ENCODE measurements at places on chromosomes 2 and 18.

DNA sequence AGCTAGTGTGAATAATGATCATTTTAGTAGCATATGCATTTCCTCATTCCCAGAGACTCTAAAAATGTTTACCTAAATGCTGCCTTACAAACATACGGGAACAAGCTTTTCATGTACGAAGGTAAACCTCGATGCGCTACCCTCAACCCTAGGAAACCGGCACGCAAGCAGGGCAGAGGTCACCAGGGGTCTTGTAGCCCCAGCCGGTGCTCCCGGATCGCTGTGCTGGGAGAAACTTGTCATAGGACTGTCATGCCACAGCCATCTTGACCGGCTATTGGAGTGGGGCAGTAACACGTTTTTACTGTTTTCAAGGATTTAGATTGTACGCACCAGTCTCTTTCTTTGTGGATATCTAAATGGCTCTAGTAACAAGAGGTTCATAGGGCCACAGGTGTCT is 34.8 kb upstream of the NFATC1 start:
- no peak for DNase-seq

GRCh38 chr18:22124970-22125369 is 44.4 kb upstream of the GATA6 start:
- DNase-seq = no peak

- DNase-seq = no peak
Measured at GRCh38 chr2:134259571-134259970, 5.7 kb downstream of the MGAT5 start.

GRCh38 chr2:127584516-127585033 is 49.1 kb downstream of the MYO7B start:
- no peak for DNase-seq

- no peak for DNase-seq
Measured at GRCh38 chr2:238122287-238123217, 15.9 kb upstream of the KLHL30 start.

- no peak for DNase-seq
Measured at GRCh38 chr2:168176402-168176801, 71.0 kb downstream of the STK39 start.

DNA sequence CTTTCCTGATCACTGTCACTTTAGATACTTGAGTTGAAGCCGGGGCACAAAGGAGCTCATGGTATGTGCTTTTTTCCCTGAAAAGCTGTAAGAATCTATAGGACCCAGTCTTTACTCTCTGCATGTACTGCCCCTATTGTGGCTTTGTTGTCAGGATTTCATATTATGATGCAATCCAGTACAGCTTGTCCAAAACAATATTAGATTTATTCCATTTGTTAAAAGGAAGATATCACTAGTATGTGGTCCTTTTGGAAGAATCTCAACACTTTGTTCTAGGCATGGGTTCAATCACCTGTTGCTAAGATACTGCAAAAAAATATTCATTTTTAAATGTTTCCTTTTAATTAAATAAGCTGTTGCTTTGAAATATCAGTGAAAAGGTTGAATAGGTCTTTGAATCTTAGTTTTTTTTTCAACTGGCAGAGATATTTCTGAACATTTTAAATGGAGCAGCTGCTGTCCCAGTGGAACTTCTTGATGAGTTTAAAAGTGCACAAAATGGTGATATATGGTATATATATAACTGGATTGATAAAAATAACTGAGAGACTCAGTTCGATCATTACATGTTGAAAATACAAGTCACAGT is 256.6 kb upstream of the NT5C1B start:
- DNase-seq = no peak

DNA sequence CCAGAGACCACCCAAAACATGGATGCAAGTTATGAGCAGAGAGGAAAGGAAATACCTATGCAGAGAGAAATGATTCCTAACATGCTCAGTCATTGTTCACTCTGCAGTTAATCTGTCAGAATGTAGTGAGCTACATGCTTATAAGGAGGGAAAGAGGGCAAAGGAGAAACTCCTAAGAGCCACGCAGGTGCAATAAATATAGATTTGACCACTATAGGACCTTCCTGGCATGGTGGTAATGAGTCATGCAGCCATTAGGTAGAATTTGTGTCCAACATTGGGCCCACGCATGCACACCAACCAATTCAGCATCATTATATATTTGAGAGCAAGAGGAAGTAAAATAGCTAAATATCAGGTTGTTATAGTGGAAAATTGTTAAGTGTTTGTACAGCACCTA is 699.9 kb downstream of the DSC3 start:
- no peak for DNase-seq

GRCh38 chr18:11972371-11973174 is 8.7 kb upstream of the IMPA2 start:
- no peak for DNase-seq

GRCh38 chr2:44663471-44664073 is 277.9 kb upstream of the SIX3 start:
- DNase-seq = no peak

GRCh38 chr2:82000606-82001005 is 1696.1 kb upstream of the LRRTM1 start:
- DNase-seq = no peak

GRCh38 chr2:39851251-39851650 is 72.2 kb upstream of the THUMPD2 start:
- no peak for DNase-seq

- no peak for DNase-seq
Measured at GRCh38 chr2:141341444-141341843, 789.4 kb downstream of the LRP1B start.

DNA sequence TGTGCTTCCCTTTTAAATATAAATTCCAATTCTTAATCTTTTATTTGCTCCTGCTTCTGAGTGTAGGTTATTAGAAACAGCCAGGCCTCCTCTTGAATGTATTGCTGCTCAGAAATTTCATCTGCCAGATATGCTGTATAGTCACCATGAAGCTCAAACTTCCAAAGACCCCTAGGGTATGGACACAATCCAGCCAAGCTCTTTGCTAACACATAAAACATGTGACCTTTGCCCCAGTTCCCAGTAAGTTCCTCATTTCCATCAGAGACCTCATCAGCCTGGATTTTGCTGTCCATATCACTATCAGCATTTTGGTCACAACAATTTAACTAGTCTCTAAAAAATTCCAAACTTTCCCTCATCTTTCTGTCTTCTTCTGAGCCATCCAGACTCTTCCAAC is 75.2 kb downstream of the MAP2 start:
- DNase-seq = no peak

- no peak for DNase-seq
Measured at GRCh38 chr2:83015035-83015715, 1443.9 kb downstream of the SUCLG1 start.

- no peak for DNase-seq
Measured at GRCh38 chr2:25078170-25079049, 36.5 kb downstream of the EFR3B start.

GRCh38 chr2:216424274-216424673 is 12.0 kb downstream of the SMARCAL1 start:
- DNase-seq = no peak

- no peak for DNase-seq
Measured at GRCh38 chr18:78965917-78966792, 13.5 kb upstream of the SALL3 start.

DNA sequence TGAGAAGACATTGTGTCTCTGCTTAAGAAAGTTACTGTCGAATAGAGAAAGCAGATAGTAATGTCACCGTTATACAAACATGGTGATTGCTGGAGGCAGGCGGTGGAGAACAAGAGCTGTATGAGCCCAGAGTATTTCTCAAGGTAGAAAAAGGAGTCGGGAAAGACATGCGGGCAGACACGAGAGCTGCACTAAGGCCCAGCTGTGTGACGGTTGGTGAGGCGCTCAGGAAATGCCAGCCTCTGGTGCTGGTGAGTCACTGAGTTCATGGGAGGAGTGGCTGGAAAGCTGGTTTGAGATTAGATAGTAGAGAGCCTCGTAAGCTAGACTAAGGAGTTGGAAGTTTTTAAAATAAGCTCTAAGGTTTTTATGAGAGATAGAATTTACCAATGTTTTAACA is 390.9 kb upstream of the TRIB2 start:
- DNase-seq = no peak

DNA sequence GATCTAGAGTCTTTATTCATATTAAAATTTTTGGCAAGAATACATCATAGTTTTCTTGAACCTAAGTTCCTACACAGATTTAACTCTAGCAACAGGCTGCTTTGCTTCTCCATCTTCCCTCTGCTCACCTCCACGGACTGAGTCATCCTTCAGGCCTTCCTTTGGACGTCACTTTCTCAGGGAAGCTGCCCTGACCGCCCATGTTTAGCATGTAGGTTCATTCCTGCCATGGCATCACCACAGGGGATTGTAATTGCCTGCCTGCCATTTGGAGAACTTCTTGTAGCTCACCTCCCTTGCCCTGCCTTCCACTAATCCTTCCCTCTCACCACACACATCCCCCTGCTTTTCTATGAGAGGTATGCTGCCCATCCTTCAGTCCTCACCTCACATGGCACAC is 43.9 kb upstream of the B3GNT2 start:
- no peak for DNase-seq

GRCh38 chr2:236731767-236732580 is 162.3 kb downstream of the ACKR3 start:
- DNase-seq = no peak

DNA sequence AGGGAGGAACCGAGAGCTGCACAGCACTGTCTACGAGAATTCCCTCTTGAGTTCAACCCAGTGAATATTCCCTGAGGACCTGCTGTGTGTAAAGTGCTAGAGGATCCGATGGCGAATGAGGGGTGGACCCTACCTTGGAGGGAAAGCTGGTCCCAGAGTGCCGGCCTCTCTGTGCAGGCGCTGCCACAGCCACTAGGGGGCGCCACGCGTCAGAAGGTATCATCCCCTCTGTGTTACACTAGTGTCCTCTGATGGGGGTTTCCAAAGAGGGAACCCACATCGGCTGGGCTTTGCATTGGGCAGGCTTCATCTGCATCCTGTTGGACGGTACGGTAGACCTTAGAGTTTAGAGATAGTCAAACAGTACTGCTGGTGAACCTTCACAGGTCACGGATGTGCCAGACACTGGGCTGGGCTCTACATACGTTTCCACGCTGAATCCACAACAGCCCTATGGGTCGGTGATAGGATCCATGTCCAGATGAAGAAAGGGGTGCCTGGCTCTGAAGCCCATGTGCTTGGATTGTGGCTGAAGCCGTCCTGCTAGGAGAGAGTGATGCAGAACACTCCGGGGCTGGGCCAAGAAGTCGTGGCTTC is 39.0 kb downstream of the COA5 start:
- DNase-seq = peak; percentile 85

GRCh38 chr2:113966832-113967231 is 76.9 kb downstream of the ACTR3 start:
- DNase-seq = no peak

GRCh38 chr2:65256054-65256453 is 28.4 kb downstream of the ACTR2 start:
- DNase-seq = no peak

GRCh38 chr2:120360307-120360855 is 14.4 kb downstream of the INHBB start:
- DNase-seq = no peak

DNA sequence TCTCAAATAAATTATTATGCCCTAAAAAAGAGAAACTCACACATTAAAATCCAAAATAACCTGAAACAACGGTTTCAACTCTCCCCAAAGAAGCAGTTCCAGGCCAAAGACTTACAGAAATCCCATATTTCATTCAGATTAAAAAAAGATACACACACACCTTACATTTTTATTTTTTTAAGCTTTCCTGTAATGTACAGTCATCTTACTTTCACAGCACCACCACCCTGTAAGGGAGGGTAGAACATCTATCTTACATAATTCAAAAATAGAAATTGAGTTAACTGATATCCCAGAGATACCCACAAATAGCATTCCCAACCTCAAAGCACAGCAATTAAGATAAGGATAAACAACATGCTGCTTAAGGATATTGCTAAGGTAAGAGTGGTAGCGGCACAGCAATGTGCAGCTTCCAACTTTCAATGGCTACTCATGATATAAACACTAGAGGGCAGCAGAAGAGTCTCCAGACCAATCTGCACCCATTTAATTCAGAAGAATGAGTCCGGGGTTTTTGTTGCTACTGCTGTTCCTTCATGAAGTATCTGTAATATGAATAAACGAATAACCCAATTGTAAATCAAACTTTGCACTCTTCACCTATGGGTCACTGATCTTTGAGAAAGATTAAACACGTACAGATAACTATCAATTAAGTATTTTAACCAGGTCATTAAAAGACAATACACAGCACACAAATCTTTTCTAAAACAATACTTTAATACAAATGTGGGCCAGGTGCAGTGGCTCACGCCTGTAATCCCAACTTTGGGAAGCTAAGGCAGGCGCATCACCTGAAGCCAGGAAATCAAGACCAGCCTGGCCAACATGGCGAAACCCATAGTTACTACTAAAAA is 11.3 kb downstream of the GFPT1 start:
- DNase-seq = no peak

DNA sequence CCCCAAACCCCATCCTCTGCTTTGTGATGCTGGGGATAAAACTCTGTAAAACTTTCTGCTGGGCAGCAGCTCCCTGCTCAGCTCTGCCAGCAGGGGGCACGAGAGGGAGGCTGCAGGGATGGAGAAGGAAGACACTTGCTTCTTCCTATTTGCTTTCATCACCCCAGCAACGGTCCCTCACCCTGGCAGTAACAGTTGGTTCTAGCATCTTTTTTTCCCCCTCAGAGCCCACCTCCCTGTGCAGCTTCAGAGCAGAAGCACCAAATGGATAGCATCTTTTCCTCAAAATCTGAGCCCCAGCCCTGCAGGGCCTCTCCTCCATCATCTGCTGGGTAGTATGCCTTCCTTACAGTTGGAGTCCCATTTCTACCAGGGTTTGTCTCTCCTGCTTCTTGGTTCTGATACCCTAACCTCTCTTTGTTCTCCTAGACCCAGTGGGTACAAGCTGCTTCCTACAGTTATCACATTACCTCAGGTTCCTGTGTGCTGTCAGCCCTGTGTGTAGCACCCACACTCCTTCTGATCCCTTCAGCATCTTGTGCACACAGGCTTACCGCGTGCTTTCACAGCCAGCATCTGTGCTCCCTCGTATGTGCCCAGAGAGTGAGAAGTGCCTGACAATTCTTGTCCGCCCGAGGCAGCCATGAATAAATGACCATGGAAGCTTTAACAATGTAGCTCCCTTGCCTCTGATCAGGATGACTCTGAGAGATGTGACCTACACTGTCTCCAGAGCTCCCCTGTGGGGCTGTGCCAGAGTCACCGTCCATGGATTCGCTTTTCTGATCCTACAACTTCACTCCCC is 14.5 kb downstream of the CKAP2L start:
- peak; percentile 85 for DNase-seq

DNA sequence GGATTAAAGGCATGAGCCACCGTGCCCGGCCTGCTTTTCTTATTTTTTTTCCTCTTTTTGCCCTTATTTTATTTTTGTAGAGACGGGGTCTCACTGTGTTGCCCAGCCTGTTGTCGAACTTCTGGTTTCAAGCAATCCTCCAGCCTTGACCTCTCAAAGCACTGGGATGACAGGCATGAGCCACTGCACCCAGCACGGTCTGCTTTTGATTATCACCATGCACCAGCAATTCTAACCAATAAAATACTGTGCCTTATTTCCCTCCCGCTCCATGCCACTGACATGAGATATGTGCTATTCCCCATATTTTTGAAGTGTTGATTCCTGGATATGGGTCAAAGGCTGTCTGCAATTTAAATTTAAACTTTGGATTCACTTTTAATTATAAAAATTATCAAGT is 42.9 kb downstream of the ACYP2 start:
- DNase-seq = no peak
